ENCODE measurements at places on chromosomes 4 and X.

DNA sequence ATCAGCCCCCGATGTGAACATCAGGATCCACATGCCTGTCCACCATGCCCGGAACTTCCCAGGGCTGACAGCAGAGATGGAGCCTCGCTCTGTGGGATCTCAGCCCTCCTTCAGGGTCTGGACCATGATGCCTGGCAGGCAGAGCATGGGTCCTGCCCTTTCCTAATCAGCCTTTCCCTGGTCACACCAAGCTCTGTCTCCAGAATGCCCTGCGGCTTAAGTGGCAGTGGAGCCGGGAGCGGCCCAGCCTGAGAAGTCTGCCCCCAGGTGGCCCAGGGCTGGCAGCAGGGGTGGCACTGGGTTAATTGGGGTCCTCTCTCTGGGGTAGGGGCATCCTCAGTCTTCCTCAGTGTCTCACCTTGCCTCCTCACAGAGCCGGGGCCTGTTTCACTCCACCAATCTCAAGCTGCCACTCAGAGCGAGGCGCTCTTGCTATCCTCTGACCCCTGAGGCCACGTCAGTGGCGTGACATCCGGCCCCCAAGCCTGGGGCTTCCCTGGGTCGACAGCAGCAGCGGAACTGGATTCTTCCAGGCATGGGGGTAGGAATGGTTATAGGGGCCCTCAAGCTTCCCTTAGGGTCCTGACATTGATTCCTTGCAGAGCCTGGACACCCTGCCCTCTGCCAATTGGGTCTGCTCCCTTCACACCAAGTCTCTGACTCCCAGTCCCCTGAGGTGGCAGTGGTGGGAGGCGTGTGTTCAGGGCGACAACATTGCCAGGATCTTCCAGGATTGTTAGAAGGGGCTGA lies 20.8 kb upstream of the TMEM185A start:
- no peak for DNase-seq

- no peak for DNase-seq
Observed at GRCh38 chr4:108644237-108644636, 6.2 kb upstream of the OSTC start.

DNA sequence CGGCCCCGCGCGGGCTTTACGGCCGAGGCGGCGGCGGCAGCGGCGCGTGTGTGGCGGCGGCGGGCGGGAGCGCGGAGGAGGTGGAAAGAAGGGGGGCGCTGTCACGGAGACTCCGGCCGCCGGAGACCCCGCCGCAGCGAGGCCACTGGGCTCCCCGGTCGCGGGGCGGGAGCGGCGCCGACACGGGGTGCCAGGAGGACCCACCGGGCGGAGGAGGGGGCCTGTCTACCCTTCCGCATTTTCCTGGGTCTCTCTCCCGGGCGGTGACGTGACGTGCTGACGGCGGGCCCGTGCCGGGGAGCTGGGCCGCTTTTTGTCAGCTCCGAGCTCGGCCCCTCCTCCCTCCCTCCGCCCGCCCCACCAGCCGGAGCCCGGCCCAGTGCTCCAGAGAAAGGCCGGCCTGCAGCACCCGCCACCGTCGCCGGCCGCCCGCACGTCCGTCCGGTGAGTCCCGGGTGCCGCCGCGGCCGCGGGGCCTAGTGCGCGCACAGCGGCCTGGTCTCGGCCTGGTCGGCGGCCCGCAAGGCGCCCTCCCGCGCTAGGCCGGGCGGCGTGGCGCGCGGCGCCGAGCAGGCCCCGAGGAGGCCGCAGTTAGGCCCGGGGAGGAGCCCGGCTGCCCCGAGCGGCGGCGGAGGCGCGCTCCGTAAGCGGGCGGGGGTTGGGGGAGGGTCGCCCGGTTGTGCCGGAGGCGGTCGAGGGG lies at the start of gene ZFX:
TSS of gene ZFX (plus strand) at position 379 of the 700 bp plus-strand sequence. CDS start 23,014 bp downstream, outside the sequence.
- peak; percentile 12 for DNase-seq

DNA sequence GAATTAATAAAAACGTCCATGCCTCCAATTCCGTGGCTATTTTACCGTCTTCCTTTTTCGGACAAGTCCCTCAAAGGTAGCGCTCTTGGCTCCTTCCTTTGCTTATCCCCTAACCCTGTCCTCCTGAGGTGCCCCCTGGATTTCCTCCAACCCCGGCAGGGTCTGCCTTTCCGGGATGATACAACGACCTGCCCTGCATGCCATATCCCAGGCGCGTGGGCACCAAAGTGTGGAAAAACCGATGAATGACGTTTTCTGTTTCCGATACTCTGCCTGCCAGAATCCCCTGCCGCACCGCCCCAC lies 706 bp upstream of the CSTF2 start:
- no peak for DNase-seq

GRCh38 chr4:120877021-120877420 lies 45.5 kb downstream of the PRDM5 start:
- no peak for DNase-seq

DNA sequence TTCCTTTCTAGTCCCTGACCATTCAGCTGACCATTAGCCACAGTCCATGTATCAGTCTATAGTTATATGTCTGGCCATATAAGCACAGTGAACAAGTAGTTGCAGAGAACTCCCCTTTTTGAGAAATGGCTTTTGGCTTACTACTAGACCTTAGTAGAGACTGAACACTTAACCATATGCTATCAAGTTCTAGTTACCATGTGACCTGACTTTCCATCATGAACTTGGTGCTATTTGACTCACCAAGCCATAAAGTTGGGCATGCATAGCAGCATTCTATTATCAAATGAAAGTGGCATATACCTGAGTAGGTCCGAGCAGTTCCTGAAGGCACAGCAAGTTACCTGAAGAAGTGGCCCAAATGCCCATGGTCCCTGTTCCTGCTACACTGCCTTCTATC lies 74.5 kb upstream of the IL2 start:
- no peak for DNase-seq

GRCh38 chrX:121876305-121876704 lies 828.9 kb downstream of the GLUD2 start:
- no peak for DNase-seq

DNA sequence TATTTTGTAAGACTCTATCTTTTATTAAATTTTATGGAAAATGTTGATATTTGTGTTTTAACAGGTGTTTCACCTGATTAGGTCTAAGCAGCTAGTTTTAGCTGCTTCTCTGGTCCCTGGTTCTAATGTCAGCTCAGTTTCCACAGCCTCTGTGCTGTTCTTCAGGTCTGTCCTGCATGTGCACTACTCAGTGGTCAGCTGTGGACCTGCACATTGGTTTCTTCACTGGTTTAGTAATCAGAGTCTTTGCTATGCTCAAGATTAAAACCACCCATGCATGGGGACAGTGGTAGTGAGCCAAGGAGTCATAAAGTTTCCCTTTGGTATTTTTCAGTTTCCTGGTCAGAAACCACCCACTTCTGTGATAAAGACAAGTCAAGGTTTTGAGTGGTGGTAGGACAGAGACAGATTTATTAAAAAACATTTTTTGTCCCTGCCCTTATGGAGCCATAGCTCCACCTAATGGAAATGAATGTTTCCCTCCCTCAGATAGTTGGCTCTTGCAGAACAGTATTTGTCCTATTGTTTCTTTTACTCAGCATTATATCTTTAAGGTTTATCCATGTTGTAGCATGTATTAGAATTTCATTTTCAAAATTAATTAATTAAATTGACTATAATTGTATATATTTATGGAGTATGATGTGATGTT lies 36.8 kb upstream of the VBP1 start:
- no peak for DNase-seq

- no peak for DNase-seq
Observed at GRCh38 chr4:185764876-185765275, 47.1 kb downstream of the SORBS2 start.

GRCh38 chr4:61532336-61533000 lies 332.3 kb downstream of the ADGRL3 start:
- no peak for DNase-seq

- no peak for DNase-seq
Observed at GRCh38 chrX:129784371-129784770, 4.6 kb downstream of the SASH3 start.

- DNase-seq = no peak
Observed at GRCh38 chrX:21757960-21758359, at the start of gene SMPX. SMPX (minus strand) TSS chrX:21758116; CDS start chrX:21754290, 3,826 bp downstream.

GRCh38 chr4:43471950-43472349 lies 579.4 kb downstream of the GRXCR1 start:
- DNase-seq = no peak

- DNase-seq = no peak
Observed at GRCh38 chr4:185754961-185755360, 57.0 kb downstream of the SORBS2 start.

GRCh38 chr4:84681486-84682274 lies 98.8 kb downstream of the CDS1 start:
- DNase-seq = no peak

- DNase-seq = no peak
Observed at GRCh38 chr4:1693131-1693896, 9.2 kb upstream of the FAM53A start.

- no peak for DNase-seq
Observed at GRCh38 chr4:153639833-153640802, 44.0 kb upstream of the TLR2 start.

GRCh38 chr4:33395731-33396485 lies 2675.7 kb downstream of the PCDH7 start:
- DNase-seq = no peak

DNA sequence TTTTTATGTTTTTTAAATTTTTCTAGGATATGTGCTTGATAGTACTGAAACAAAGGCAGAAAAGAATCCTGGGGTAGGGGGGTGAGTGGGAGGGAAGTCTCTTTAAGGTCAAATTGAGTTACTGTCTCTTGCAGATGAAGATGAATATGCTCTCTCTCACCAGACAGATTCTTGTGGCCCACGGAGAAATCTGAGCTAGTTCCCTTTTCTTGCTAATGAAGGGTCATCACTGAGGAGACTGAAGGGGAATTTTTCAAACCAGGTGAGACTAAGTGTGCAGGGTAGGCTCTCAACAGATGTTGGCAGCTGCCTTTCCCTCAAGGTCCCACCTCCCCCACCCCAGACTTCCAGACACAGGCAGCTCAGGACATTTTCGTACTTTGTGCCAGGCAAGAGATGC lies 21.5 kb downstream of the FAM9C start:
- DNase-seq = no peak

DNA sequence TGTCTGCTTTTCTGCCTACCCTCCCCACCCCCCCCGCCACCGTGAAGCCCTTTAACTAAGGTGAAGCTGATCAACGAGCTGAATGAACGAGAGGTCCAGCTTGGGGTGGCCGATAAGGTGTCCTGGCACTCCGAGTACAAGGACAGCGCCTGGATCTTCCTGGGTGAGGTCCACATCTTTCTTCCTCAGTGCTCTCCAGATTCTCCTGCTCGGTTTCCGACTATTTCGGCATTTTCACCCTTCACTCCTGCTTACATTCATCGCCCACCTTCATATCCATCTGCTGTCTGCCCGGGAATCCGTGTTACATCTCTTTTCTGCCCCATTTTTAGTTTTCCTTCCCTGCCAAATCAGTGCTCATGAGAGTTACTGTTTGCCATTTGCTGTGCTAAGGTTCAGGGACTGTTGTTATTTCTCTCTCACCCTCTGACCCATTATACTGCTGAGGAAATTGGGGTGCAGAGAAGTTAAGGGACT lies 459 bp downstream of the RBMX2 start:
- no peak for DNase-seq

DNA sequence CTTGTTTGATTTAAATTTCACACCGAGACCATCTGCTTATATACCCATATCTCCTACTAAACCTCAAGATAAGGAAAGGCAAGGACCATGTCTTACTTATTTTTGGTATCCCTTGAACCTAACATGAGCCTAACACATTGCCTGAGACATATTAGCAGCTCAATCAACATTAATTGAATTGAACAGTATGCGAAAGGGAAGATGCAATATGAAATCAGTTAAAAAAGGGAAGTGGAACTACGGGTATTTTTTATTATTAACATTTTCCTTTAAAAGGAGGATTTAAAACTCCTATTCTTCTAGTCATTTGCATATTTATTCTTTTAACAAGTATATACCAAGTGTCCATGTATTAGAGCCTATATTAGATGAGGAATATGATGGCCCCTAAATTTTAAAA lies 197.0 kb downstream of the CAMK2D start:
- DNase-seq = no peak

DNA sequence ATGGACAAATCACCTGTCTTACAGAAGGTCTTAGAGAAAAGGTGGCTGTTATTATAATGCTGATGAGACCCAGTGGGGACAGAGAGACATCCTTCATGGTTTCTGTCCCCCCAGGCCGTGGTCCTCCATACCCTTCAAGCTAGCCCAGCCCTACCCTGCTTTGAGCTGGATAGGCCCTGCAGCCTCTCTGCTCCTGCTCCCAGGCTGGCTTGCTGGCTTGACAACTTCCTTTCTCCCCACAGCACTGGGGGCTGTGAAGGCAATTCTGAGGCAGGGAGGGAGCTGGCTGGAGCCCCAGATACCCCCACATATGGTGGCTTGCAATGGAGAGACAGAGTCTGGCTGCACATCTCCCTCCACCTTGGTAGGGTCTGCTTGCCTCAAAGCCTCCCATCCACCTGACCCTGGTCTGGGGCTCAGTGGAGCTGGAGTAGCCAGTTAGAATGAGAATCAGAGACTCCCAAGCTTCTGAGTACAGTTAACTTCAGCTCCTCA lies 118.2 kb downstream of the PJA1 start:
- DNase-seq = no peak

GRCh38 chrX:11577603-11578002 lies 88.1 kb downstream of the ARHGAP6 start:
- DNase-seq = no peak

GRCh38 chr4:11376571-11376970 lies 52.1 kb downstream of the HS3ST1 start:
- DNase-seq = no peak

DNA sequence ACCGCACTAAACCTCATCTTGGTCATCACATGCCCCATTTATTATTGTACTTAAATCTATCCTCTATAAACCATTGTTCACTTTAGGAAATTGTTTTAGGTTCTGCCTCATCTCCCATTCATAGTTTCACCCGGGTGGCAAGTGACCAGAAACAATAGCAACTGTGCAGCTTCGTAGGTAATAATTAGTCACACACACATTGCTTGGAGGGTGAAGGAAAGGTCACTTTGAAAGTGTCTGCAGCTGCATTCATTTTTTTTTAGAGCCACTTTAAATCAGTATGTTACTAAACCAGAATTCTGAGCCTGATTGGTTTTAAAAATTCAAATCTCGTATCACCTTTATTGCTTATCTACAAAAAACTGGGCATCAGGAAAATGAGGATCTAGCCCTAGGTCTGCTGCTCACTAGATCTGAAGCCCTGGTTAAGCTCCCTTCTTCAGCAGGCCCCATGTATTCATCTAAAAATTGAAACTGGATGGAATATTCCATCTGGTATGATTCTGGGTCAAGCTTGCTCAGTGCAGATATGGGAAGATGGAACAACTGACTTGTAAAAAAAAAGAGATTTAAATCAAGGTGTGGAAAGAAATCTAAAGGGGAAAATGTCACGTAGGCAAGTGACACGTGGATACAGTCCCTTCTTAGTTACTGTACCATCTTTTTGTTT lies 62.4 kb downstream of the LIMCH1 start:
- DNase-seq = no peak

GRCh38 chr4:140213749-140214148 lies 59.8 kb upstream of the MAML3 start:
- DNase-seq = no peak

- no peak for DNase-seq
Observed at GRCh38 chr4:148344352-148344751, 97.9 kb downstream of the NR3C2 start.

DNA sequence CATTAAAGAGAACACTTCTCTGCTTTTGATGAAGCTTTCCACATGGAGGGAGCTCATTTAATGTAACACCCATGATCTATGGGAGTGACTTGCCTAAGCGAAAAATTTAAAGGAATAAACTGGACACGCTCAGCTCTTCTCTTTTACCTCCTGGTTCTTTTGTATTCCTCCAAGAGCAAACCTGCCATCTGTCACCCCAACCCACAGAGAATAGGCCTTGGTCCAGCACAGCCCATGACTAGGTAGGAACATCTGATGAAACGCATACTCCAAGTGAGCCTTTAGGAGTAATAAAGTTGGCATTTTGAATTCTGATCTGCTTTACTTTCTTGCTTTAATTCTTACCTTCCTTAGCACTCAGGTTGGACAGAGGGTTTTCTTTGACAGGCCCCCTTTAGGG lies 389.0 kb downstream of the HNRNPD start:
- no peak for DNase-seq

Measured in hypothalamus (tissue), 51 donors.